ENCODE measurements at places on chromosomes 6 and 20. TPM values are rescaled to one million over a fixed set of nuclear protein-coding genes. Genes with fewer than 3 reads are reported as not detected.

Gene SLC22A1
- 1.1 TPM for total RNA-seq

Gene LRRC1
- total RNA-seq = 4.3 TPM

Gene ID4
- total RNA-seq = 14.2 TPM

Gene NKAPL
- 2.0 TPM for total RNA-seq

Gene FGD2
- not detected for total RNA-seq

Gene SLC26A8
- not detected for total RNA-seq

Gene NHLRC1
- total RNA-seq = 2.2 TPM

Gene MICA
- total RNA-seq = 46.5 TPM

Gene PAX1
- not detected for total RNA-seq

Gene SNAI1
- 0.47 TPM for total RNA-seq

Gene STX11
- not detected for total RNA-seq

Gene ITPA
- total RNA-seq = 11.2 TPM

Gene CFAP61
- total RNA-seq = not detected

Gene C20orf202
- total RNA-seq = not detected

Gene SLC44A4
- not detected for total RNA-seq

Gene ROMO1
- total RNA-seq = 284 TPM

Gene TM9SF4
- total RNA-seq = 22.4 TPM

Gene GABRR1
- total RNA-seq = not detected

Gene B3GAT2
- total RNA-seq = under 0.01 TPM

Gene DNMT3B
- total RNA-seq = 1.1 TPM

Gene EEF1A2
- total RNA-seq = 0.79 TPM

Gene FOXF2
- 31.2 TPM for total RNA-seq

All from bronchial smooth muscle cell (primary cell).